ENCODE measurements at places on chromosomes 2 and 18.
A peak's percentile ranks its signal among the peaks of the same experiment; 100 is the strongest.

- DNase-seq: no peak
These were observed 31.7 kb downstream of the NGEF start for GRCh38 chr2:232981356-232981755.

DNA sequence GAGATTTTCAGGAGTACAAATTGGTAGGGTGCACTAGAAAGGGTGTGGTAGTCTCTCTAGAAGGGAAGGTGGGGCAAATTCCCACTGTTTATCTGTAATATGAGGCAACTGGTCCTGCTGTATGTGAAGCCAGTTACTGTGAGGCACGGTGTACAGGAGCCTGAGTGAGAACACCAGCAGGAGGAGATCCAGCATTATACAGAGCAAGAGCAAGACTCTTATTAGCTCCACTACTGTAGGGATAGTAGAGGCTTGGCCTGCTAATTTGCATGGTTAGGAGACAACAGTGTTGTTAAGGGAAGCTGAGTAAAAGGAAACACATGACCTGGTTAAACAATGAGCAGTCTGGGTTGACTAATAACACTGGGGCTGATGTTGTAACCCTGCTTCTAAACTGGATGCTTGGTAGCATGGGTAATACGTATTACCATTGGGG is 76.3 kb upstream of the WDSUB1 start:
- no peak for DNase-seq

DNA sequence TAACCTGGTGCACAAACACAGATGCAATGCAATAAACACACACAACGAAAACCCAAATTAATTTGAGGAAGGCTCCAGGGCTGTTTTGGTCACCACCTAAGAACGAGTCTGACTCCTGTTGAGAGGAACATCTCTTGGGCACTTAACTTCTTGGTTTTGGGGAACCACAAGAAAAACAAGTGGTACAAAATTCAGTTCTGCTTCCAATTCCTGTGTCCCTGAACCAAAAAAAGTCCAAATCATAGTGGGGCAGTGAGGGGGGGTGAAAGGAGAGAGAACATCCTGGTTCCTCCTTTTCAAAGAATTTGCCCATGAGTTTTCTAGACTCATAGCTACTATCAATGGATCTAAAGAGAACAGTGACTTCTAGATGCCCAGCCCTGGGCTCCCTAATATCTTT is 143.6 kb downstream of the COL4A4 start:
- no peak for DNase-seq

DNA sequence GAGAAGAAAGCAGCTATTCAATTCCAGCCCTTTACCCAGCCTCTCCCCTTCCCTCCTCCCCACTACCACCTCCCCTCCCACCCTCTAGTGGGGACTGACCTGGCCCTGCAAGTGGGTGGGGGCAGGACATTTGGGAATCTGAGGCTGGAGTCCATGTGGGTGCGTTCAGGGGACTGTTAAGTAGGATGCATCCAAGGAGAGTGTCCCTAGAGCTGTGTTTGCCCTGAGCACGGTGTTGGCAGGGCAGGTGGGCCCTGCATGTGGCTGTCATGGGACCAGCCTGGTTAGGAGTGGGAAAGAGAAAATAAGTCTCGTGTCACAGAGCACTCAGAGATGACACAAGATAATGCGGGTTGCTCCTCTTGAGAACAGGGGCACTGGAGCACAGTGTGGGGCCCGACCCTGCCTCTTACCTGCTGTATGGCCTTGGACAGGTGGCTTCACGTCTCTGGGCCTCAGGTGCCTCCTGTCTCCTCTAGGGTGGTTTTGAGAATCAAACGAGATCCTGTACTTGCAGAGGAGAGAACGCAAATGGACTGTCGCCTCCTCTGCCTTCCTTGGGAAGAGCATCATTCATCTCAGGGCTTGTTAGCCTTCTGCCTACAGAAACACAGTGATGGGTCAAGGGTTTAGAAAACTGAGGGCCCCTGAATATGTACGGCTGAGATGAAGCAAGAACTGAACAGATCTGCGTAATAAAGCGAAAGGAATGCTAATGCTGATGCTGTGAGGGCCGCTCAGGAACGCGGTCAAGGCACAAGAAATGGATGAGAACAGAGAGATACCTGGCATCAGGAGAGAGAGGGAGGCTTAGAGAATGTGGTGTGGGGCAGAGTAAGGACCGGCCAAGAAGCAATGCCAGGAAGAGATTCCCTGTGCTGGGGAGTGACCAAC is 187.7 kb upstream of the HAAO start:
- DNase-seq: no peak

- no peak for DNase-seq
These were observed 115.1 kb upstream of the GPC1 start for GRCh38 chr2:240320204-240320993.

DNA sequence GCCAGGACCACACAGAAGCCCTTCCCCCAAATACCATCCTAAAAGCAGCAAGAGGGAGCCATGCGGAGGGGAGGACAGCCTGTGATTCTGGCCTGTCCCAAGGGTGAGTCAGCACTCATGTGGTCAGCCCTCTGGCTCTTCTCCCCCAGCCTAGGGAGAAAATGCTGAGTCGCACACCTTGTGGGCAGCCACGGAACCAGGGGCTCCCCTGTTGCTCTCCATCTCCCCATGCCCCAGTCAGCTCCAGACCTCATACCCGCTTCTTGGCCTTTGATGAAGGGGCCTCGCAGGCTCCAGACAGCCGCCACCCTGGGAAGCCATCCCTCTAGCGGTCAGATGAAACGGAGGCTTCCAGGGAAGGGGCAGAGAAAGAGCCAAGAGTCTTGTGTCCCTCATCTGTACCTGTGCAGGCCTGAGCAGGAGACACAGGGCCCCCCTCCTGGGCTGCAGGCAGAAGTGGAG is 181.3 kb upstream of the SIX2 start:
- no peak for DNase-seq

- DNase-seq: no peak
These were observed 92.1 kb upstream of the CREB1 start for GRCh38 chr2:207437524-207438143.

GRCh38 chr2:106097038-106098000 is 96.8 kb downstream of the UXS1 start:
- DNase-seq: no peak

- DNase-seq: no peak
These were observed 226.2 kb downstream of the GALNT13 start for GRCh38 chr2:154097833-154098398.

- DNase-seq: no peak
These were observed 565.2 kb downstream of the NRXN1 start for GRCh38 chr2:50466685-50467084.

DNA sequence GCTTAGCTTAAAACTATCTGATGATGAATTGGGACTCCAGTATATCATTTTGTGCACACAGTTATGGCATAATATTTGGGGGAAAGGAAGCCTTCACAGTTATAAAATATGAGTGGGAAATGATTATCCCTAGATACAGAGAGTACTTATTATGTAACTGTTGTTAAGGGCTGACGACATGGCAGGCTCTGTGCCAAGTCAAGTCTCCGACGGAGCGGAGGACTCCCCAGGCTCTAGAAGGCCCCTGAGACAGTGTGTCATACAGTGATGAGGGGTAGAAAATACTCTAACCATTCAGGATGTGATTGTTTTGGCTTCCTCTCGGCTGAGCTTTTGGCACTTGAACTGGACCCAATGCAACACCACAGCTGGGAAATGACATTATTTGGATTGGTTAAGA is 211.8 kb downstream of the SLC8A1 start:
- peak; percentile 31 for DNase-seq

DNA sequence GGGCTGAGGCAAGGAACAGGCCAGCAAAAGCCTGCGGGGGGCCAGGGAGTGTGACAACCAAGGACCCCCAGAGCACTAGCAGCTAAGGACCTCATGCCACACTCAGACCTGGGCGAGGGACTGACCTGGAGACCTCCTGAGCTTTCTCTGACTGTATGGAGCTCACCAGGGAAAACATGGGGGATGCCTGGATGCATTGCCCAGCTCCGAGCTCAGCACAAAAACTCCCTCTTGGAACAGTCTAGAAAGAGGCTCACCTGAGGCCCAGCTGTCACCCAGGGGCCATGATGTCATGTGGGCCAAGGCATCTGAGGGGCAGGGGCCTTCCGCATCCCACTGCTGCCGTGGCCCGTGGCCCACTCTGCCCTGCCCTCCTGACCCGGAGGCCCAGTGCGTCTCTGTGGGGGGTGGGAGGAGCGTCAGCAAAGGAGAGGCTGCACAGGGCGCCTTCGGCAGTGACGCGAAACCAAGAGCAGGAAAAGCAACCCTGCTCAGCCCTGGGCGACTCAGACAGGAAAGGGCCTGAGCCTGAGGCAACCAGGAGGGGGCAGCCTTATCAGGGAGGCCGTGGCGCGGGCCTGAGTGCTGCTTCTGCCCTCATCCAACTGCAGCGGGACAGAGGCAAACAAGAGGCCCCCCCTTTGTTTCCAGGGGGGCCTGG is 57.3 kb upstream of the ALPP start:
- DNase-seq: peak; percentile 1

DNA sequence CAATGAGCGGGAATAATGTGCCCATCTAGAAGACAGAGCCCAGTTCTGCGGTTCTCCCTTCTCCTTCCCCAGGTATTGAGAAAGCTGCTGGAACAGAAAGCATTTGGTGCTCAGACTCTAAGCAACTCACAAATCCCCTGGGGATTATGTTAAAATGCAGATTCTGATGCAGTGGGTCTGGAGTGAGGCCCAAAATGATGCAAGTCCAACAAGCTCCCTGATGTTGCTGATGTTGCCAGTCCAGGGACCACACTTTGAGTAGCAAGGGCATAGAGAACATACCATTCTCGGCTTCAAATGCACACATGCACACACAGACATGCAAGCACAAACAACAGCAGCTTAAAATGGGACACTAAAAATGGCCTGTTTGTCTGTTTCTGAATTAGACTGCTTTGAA is 274.8 kb upstream of the NCKAP5 start:
- no peak for DNase-seq

GRCh38 chr2:204357286-204357685 is 188.0 kb upstream of the PARD3B start:
- DNase-seq: no peak

GRCh38 chr2:196268538-196269338 is 97.4 kb upstream of the STK17B start:
- no peak for DNase-seq

DNA sequence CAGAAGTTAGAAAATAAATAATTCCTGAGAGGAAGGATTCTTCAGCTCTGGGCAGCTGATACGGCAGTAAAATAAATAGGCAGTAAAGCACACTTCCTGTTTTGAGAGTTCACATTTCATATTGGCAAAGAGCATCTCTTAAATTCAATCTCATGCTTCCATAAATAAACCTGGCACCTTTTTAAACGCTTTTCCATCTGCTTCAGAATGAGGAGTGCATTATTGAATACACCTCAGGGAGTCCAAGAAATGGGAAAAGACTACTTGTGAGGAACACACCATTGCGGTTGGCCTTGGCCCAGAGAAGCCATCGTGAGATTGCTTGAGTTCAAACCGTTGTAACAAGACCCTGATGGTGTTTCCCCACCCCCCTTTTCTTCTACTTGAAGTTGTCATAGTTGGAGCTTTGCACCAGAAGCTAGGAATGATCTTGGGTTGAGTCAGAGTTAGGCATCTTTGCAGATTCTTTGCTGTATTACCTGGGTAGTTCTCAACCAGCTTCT is 123.9 kb downstream of the RDH14 start:
- DNase-seq: no peak

GRCh38 chr18:11989174-11989573 is 7.9 kb downstream of the IMPA2 start:
- DNase-seq: no peak

GRCh38 chr2:30410217-30410616 is 36.8 kb upstream of the LCLAT1 start:
- no peak for DNase-seq

- DNase-seq: no peak
These were observed 18.8 kb downstream of the SP100 start for GRCh38 chr2:230434677-230435324.

GRCh38 chr18:79855147-79855933 is 57.6 kb downstream of the KCNG2 start:
- DNase-seq: no peak

GRCh38 chr18:58362027-58362575 is 266.8 kb downstream of the ALPK2 start:
- no peak for DNase-seq

DNA sequence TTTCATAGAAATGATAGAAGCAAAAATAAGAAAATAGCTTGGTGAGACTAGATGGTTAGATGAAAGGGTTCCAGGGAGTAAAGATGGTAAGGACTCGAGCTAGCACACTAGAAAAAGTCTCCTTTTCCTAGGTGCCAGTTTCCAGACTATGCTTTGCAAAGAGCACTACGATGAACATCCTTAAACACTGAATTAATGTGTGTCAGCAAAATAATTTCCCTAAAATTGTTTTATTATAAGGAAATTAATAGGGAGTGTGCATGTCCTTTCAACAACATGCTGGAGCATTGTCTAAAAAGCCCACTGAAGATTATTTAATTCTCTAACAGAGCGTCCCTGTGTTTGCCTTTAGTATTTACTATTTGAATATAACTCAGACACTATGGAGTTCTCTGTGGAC is 107.4 kb upstream of the NDUFV2 start:
- DNase-seq: no peak

- DNase-seq: no peak
These were observed 96.4 kb downstream of the CERS6 start for GRCh38 chr2:168552450-168552856.

DNA sequence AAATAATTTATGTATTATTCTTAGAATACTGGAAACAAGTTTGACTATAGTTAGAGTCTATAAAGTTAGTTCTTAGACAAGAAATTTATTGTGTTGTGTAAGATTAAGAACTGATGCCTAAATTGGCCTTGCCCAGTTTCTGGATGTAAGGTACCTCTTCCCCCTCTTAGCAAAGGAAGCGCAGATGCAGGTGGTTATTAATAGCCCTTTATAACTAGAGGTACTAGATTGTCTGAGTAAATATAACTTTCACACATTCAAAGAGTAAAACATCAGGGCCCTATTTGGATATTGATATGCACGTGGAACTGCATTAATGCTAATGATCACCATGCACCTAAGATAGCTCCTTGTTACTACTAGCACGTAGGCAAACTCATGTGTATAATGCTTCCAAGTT is 100.7 kb downstream of the ZEB2 start:
- no peak for DNase-seq

DNA sequence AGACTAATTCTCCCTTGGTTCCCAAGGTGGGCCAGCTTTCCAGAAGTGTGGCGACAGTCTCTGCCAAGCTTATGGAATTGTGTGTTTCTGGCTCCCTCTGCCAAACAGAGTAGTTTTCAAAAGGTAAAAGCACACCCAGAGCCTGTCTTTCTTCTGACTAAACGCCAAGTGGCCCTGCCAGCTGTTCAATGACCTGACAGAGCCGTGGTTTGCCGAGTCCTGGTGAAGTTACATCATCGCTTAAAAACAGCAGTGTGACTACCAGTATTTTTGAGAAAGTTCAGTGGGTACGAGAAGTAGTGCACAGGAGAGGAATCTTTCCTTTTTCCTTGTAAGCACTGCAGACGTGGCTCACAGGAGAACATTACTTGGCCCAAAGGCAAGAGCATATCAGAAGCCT is 1.9 kb downstream of the PER2 start:
- DNase-seq: peak; percentile 52

- DNase-seq: no peak
These were observed 196.4 kb downstream of the HRH4 start for GRCh38 chr18:24656551-24657443.

DNA sequence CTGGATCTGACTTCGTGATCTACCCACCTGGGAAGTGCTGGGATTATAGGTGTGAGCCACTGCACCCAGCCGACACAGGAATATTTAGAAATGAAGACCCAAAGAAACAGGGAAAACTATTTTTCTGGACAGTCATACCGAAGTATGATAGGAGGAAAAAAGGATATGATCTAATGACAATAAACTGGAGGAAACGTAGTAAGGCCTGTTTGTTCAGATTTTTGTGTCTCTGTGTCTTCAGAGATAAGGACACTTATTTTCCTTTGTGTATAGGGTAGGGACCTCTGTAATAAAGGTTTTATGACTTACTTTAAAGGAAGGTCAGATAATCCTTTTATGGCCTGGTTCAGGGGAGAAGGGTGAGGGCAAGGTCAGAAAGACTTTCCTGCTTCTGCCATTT is 55.9 kb downstream of the GTF2A1L start:
- no peak for DNase-seq

Data from posterior cingulate gyrus (tissue), 11 donors.